Activated CD4-positive, alpha-beta memory T cell treated with anti-CD3 and anti-CD28 coated beads, Interleukin-2, amount 10 ng/mL, durations not matched to agents 7 days and 5 days (primary cell): ENCODE measurements at places on chromosomes 6 and 20. TPM values are rescaled to one million over a fixed set of nuclear protein-coding genes. Genes with fewer than 3 reads are reported as not detected.

- no peak for DNase-seq
Observed at GRCh38 chr20:15637950-15638754, 935.1 kb downstream of the KIF16B start.

GRCh38 chr6:17705428-17705777 is 1.3 kb downstream of the NUP153 start:
- DNase-seq, result no peak

GRCh38 chr20:12086359-12086758 is 168.7 kb downstream of the BTBD3 start:
- DNase-seq, result no peak

DNA sequence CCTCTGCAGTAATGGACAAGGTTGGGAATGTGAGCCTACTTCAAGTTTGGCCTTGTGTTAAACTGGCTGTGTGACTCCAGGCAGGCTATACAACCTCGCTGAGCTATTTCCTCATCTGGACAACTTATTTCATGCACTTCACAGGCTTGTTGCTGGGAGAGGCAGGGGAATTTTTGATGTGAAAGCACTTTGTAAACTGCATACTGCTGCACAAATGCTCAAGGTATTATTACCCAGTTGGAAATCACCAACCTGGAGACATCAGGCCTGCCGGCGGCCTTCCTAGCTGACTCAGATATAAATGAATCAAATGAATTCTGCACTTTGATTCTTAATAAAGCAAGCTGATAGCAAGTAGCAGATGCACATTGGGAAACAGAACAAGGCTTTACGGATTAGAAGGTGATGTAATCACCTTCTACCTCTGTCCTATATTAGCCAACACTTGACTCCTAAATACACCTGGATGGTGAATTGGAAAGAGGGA is 10.1 kb downstream of the JARID2 start:
- no peak for DNase-seq

GRCh38 chr6:167575158-167575696 is 250.3 kb downstream of the TTLL2 start:
- DNase-seq, result peak; percentile 7

The MAFB gene
- total RNA-seq, result 0.33 TPM

- DNase-seq, result no peak
Observed at GRCh38 chr20:19347943-19348456, 135.6 kb downstream of the SLC24A3 start.

GRCh38 chr6:157558487-157559200 is 177.7 kb downstream of the ZDHHC14 start:
- no peak for DNase-seq

The OLIG3 gene
- total RNA-seq, result 0.45 TPM

The NDUFAF5 gene
- 24.1 TPM for total RNA-seq

DNA sequence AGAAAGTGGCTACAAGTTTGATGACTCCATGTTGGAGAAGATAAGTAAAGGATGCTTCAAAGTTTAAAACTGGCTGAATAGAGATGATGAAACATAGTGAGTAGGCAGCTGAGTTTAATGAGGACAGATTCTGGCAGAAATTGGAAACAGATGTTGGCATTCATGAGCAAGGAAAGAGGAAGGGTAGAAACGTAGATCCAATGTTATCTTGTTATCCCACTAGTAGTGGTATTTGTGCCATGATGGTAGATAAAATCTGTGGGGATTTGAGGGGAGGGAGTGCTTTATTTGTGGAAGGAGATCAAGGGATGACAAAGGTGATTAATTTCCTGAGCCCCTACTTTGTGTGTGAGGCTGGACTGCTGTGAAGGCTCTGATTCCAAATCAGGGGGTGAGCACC is 69.5 kb downstream of the MRAP2 start:
- DNase-seq, result no peak

The FOXP4 gene
- total RNA-seq, result 8.5 TPM

The MGME1 gene
- total RNA-seq, result 56.7 TPM

GRCh38 chr6:163751032-163751525 is 336.6 kb downstream of the QKI start:
- peak; percentile 51 for DNase-seq

The SYS1 gene
- 22.1 TPM for total RNA-seq

DNA sequence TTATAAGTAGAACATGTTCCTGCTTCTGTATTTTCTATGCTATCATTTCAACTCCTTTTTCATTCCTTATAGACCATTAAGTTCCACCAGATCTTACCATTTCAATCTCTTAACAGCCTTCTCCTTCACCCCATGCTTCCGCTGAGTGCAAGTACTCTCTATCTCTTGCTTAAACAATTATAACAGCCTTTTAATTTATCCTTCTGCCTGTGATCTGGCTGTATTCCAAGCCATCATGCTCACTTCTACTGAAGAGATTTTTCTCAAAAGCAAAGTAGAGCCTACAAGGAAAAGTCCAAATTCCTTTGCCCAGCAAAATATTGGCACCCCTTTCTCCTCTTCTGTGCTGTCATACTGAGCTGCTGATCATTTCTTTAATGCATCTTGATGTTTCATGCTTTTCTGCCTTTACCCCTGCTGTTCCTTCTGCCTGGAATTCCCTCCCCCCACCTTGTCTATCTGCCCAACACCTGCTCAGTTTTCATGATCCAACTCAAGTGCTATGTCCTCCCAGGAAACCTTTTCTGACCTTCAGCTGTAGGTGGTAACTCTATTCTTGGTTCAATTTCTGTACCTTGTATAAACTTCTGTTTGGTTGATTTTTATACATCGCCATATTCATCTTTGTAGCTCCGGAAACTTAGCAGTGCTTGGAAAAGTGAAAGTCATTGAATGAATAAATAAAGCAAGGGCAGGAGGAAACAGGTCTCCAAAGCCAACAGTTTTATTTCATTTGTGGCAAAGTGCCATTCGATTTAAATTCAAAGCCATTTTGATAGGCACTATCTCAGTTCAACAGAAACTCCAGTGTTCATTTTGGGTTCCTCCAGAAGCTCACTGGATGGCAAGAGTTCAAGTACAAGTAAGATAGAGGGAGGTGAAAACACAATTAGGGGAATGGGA is 10.5 kb upstream of the BMP2 start:
- DNase-seq, result no peak

DNA sequence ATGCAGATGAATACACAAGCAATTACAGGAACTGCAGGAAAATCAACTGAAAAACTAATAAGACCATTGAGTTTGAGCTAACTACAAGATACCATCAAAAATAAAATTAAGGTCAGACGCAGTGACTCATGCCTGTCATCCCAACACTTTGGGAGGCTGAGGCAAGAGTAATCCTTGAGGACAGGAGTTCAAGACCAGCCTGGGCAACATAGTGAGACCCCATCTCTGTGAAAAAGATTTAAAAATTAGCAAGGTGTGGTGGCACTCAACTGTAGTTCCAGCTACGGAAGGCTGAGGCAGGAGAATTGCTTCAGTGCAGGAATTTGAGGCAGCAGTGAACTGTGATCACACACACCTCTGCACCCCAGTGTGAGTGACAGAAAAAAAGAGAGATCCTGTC is 419.9 kb upstream of the SOX4 start:
- DNase-seq, result no peak

The EGFL8 gene
- total RNA-seq, result 5.2 TPM

The RAB32 gene
- not detected for total RNA-seq

DNA sequence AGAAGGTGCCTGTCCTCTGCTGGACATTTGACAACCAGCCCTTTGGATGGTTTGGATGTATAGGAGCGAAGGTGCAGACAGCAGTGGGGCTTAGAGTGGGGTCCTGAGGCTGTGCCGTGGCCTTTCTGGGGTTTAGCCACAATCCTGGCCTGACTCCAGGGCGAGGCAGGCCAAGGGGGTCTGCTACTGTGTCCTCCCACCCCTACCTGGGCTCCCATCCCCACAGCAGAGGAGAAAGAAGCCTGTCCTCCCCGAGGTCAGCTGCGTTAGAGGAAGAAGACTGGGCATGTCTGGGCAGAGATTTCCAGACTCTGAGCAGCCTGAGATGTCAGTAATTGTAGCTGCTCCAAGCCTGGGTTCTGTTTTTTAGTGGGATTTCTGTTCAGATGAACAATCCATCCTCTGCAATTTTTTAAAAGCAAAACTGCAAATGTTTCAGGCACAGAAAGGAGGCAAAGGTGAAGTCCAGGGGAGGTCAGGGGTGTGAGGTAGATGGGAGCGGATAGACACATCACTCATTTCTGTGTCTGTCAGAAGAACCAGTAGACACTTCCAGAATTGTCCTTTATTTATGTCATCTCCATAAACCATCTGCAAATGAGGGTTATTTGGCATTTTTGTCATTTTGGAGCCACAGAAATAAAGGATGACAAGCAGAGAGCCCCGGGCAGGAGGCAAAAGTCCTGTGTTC is 1.3 kb upstream of the CDKN1A start:
- DNase-seq, result no peak

The LIN28B gene
- not detected for total RNA-seq

- DNase-seq, result no peak
Observed at GRCh38 chr20:32434434-32434833, 76.3 kb downstream of the ASXL1 start.

DNA sequence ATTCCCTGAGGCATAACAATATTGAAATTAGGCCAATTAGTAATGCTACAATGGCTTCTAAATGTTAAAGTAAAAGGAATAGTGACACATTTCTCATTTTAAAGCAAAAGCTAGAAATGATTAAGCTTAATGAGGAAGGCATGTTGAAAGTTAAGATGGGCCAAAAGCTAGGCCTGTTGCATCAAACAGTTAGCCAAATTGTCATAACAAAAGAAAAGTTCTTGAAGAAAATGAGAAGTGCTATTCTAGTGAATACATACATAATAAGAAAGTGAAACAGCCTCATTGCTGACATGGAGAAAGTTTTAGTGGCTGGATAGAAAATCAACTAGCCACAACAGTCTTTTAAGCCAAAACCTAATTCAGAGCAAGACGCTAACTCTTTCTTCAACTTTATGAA is 12.9 kb downstream of the OR2A4 start:
- DNase-seq, result no peak

- no peak for DNase-seq
Observed at GRCh38 chr6:116329156-116329555, 41.6 kb upstream of the DSE start.

DNA sequence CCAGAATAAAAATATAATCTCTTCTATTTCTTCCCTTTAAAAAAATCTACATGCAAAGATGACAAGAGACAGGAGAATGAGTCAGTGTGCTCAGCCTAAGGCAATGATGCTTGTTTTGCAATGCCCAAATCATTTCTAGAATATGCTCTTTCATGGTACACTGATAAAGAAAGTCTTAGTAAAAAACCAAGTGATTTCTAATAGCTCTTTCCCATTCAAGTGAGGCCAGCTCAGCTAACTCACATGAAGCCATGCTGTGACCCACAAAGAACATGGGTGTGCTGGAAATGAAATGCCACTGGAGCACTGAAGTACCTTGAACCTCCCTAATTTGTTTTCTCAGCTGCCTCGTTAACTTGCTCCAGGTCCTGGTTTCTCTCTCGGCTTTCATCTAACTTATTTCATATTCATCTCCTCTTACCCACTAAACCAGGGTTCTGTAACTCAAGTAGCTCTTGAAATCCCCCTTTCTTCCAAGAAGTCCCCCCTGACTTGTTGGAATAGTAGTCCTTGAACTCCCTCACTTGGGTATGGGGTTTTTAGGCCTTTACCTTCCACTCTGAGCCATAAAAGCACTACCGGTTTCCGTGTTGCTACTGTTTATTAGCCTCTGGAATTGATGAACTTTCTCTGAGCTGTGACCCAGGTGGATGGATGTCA is 92.7 kb downstream of the IRF4 start:
- DNase-seq, result no peak

The PI3 gene
- total RNA-seq, result not detected

DNA sequence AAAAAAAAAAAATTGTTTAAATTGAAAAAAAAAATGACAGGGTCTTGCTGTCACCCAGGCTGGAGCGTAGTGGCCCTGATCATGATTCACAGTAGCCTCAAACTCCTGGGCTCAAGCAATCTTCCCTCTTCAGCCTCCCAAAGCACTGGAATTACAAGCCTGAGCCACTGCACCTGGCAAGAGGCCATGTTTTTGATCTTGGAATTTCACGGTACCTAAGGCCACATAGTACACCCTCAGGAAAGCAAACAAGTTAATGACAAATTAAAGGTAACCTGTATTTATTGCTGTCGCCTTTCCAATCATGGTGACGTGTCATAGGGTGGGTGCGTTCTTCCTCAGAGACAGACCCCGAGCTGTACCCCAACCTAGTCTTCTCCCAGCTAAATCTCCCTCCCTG is 79.2 kb downstream of the LINC00237 start:
- DNase-seq, result no peak

DNA sequence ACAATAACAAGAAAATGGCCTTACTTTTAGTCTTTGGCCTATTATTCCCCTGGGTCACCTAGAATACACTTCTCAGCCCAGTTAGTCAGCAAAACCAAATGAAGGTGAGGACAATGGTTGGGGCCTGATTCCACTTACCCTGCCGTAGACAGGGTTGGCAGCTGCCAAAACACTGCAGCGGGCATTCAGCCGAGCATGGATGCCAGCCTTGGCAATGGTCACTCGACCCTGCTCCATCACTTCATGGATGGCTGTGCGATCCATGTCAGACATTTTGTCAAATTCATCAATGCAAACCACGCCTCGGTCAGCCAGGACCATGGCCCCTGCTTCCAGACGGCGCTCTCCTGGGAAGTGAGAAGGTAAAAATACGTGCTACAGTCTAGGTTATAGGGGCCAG is 8.4 kb downstream of the MCM3 start:
- DNase-seq, result no peak

The SLC2A10 gene
- not detected for total RNA-seq

The KIAA0408 gene
- total RNA-seq, result 12.2 TPM
